Posterior cingulate gyrus (tissue), 11 donors: ENCODE measurements at places on chromosomes 7 and 10.
A peak's percentile ranks its signal among the peaks of the same experiment; 100 is the strongest.

DNA sequence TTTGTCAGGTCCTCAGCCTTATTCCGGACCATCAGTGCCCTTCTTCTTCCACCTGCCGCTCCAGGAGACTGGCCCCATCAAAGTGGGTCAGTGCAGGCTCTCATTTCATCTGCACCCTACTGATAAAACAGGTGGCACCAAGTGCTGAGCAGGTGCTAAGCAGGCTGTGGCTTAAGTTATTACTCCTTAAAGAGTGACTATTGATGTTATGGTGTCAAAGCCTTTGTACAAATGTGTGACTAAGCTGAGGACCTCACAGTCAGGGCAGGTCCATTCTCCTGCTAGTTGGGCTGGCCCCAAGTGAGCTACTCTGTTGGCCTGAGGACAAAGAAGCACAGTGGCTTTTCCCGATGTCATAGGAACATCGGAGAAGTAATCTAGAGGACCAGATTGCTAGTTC lies 11.2 kb upstream of the CALD1 start:
- no peak for DNase-seq

DNA sequence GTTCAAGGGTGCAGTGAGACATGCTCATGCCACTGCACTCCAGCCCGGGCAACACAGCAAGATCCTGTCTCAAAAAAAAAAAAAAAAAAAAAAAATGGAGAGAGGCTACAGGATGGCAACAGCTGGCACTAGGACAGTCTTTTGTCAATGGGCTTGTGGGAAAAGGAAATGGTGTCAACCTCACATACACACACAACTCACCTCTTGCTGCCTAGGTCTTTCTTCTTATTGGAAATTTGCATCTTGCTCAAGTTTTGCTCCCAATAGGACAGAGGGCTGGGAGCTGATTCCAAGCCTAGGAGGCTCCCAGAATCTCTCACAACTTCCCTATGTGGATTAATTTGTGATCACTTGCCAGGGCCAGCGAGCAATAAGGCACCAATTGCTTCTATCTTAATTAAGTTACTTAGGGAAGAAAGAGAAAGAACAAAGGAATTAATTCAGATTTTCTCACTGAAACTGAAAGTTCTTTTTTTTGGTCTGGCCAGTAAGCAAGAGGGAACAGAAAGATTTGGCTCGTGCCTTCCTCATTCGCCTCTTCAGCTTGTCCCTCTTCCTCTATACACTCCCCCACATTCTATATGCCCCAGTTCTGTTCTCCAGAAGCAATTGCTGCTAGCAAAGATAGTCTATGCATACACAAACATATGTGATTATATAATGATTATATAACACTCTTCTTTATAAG lies 33.8 kb downstream of the MAP3K8 start:
- DNase-seq: no peak

DNA sequence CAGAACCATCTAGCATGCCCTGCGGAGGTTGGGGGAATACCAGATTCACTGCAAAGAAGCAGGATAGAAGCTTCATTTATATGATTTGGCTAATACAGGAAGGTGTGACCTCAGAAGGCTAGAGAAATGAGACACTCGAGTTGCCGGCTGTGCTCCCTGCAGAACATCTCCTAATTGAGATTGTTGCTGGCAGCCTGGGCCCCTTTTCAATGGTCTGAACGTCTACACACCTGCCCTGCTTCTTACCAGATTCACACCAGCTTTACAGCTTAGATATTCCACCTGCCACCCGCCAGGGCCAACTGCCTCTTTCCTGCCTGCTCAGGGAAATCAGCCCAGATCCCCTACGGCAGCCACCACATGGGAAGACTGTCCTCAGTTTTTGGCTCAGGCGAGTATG lies 475.3 kb upstream of the AUTS2 start:
- no peak for DNase-seq

DNA sequence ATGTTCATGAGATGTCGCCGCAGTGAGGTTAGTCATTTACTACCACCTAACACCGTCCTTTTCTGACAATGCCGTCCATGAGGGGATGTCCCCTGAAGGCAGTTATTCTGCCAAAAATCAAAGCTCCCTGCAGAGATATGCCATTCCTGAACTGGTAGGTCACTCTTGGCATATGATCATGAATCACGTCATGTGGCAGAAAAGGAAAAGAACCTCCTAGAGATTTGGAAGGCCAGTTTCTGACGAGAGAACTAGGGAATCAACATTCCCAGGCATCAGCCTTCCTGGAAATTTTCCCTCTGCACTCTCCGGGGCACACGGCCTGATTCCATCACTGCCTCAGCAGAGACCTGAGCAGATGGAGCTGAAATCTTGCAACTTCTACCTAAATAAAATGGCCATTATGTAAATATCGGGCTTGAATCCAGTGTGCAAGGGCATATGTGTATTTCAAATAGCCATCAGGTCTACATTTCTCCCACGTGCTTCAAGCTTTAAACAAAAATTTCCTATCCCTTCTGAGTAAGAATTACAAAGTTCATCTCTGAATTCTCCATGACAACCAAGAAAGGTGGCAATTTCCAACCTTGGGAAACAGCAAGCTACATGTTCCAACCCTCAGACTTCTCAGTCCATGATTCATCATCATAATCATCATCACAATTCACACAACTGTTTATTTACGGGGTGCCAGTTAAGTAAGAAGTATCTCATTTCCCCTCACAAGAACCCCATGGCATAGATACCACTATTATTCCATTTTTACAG lies 46.5 kb downstream of the AMPH start:
- DNase-seq: no peak

DNA sequence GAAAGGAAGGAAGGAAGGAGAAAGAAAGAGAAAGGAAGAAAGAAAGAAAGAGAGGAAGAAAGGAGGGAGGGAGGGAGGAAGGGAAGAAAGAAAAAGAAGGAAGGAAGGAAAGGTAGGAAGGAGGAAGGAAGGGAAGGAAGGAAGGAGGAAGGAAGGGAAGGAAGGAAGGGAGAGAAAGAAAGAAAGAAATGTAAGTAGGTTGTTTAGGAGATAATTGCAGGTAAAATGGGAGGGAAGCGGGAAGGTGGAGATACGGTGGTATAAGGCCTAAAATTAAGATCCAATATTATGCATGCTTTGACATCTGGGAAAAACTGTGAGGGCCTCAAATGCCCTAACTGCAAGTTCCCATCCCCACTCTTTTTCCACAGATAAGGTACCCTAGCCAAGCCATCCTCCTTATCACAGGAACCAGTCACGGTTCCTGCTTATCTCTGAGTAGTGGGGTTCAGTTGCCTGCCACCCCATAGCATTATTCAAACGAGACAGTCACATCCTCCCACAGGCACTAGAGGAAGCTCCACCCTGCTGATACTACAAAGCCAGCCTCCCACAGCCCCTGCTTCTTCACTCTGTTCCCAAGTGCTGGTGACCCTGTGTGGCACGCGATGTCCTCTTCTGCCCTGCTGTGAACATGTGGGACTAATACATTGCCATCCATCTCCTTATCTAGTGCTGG lies 28.7 kb downstream of the ST8SIA6 start:
- DNase-seq: no peak

GRCh38 chr10:95742485-95742884 lies 13.5 kb upstream of the ENTPD1 start:
- DNase-seq: no peak

DNA sequence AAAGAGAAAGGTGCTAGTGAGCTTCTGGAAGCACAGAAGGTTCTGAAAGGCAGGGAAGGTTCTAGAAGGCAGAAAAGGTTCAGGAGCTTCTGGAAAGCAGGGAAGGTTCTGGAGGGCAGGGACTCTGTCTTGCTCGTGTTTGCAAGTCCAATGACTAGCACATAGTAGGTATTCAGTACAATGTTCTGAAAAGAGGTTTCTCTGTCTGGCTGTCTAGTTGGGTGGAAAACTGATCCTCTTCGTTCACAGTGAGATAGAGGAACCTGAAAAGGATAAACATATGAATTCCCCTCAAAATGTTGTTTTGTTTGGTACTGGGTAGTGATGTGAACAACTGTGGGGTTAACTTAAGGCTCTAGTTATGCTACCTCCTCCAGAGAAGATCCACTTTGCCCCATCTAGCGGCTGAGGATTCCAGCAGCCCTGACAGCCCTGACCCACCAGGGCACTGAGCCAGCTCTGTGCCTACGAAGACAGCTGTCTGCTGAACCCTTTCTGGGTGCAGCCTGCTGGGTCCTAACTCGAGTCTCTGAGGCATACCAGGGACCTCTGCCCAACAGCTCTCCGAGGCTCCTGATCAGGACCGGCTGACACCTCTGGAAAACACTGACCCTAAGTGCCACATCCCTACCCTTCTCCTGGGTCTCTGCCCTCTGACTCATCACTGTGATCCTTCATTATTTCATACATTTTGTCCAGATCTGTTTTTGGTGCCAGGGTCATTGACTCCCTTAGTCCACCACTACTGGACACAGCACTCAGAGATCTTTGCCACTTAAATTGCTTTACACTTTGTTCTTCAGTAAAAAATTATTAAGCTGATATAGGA lies 15.4 kb downstream of the PTPRN2 start:
- DNase-seq: peak; percentile 77

DNA sequence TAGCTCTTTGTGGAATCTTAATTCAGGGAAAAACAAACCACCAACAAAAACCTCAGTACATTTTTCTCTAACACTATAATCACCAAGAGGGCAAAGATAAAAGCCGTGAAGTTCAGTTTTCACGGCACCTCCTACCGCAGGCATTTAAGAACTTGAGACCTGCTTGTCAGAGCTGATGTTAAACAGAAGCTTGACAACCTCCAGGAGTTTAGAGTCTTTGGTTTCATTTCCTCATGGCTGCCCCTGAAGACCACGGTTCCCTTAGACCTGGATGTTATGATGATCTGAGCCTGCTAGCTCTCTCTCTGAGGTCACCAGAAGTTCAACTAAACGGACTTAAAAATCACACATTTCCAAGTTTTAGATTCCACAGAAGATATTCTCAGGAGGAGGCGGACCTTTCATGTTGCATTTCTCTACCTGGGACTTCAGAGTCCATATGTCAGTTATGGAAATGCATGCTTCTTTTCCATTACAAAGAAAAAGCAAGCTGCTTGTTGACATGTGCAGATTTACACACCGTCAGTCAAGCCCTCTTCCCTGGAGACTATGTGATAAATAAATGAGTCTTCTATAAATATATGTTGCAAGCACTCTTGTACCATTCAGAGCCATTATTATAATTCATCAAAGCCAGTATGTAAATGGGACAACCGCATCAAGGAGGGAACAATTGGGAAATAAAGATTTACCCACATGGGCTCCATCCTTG lies 258.0 kb downstream of the GFRA1 start:
- DNase-seq: no peak

GRCh38 chr10:34526758-34527730 lies 288.1 kb downstream of the PARD3 start:
- no peak for DNase-seq

DNA sequence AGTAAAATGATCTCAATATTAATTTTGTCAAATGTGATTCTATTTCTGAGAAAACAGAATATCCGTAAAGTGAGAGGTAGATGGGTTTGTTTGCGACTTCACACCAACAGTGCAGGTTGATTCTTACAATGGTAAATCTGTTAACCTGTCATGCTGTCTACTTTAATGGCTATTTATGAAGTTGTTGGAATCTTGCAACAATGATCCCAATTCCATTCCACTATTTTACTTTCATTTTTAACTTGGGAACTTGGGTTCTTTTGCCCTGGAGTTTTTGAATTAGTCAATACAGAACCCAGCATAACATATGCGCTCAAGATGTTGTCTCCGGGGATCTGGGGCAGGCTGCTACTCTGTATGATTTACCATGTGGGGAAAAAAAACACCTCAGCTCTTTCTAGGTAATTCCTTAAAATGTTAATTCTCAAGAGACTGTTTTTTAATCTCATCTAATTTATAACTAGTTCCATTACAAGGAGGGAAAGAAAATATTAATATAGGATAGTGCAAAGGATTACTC lies 1.2 kb downstream of the LGI1 start:
- DNase-seq: no peak

GRCh38 chr10:131630772-131631258 lies 270.0 kb upstream of the PPP2R2D start:
- no peak for DNase-seq

DNA sequence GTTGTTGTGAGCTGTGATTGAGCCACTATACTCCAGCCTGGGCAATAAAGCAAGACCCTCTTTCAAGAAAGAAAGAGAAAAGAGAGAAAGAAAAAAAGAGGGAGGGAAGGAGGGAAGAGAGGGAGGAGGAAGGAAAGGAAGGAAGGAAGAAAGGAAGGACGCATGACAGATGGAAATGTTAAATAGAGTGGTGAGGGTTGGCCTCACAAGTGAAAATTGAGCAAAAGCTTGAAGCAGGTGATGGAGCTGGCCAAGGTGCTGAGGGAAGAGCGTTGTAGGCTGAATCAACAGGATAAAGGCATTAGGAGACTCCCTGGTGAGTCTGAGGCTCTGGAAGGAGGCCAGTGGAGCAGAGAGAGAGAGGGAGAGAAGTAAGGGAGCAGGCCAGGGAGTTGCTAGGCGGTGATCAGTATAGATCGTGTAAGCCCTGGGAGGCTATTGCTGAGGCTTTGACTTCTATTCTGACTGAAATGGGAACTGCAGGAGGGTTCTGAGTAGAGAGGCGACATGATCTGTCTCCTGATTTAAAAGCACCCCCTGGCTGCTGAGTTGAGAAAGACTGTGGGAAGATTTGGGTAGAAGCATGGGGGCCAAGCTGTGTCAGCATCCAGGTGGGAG lies 26.5 kb upstream of the TMEM248 start:
- DNase-seq: no peak

DNA sequence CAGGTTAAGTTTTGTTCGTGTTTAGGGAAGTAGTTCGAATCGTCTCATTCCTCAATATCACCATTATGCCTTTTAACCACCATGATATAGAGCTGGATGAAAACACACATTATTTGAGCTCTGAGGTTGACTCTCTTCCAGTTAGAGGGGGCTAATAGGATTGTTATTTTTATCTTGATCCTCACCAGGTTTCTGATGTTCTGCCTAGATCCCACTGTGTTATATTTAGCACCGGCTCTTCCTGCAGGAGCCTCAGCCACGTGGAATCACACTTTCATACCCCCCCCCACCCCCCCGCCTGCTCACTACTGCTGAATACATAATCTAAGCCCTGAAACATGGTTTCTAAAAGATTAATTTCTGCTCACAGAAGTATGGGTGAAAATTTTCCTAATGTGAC lies 88.3 kb downstream of the NRCAM start:
- no peak for DNase-seq

DNA sequence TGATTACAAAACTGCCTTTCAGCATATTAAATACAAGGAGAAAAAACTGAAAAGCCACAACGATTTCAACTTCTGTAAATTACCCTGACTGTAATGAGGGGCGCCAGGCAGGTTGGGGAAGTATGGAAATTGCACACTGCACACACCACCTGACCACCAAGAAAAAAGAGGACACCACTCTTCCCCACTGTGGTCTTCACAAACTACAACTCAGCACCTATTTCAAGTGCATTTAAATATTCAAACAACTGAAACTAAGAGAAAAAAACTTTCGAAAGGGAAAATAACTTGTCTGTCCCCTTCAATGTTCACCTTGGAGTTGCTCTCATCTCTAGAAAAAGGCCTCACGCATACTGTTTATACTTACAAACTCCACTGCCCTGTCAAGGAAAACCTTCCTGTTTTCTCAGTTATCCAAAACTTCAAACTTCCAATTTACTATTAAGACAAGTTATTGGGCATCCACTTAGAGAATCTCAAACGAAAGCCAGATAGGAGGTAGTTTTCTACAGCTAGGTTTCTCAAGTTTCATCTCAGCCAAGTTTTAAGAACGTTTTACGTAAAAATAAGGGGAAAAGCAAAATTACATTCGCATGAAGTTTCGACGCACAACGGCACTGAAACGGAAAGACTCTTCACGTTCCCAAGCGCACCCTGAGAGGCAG lies 1.4 kb downstream of the LARP4B start:
- no peak for DNase-seq

GRCh38 chr7:135877805-135878204 lies 99.4 kb downstream of the MTPN start:
- DNase-seq: no peak
